ENCODE measurements at places on chromosomes 11 and 22.

GRCh38 chr22:47395481-47395880 lies 633.0 kb downstream of the TBC1D22A start:
- no peak for DNase-seq

GRCh38 chr22:25137577-25138525 lies 61.8 kb upstream of the CRYBB3 start:
- no peak for DNase-seq

DNA sequence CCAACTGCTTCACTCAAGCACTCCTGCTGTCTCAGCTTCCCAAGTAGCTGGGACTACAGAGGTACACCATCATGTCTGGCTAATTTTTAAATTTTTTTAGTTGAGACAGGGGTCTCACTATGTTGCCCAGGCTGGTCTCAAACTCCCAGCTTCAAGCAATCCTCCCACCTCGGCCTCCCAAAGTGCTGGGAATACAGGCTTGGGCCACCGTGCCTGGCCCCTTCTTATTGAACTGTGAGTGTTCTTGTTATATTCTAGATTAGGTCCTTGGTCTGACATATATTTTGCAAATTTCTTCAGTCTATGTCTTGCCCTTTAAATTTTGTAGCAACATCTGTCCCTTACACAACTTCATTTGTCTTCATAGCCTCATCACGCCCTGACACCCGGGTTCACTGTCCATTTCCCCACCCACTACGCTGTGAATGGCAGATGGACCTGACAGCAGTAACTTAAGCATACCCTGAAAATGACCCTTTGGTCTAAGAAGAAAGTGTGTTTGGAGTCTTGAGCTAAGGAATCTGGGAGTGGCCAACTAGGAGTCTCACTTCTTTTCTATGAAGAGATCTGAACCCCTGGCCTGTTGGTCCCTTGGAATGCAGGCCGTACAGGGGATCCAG lies 4.2 kb upstream of the FAM118A start:
- no peak for DNase-seq

- no peak for DNase-seq
Observed at GRCh38 chr11:84788220-84788619, 838.9 kb downstream of the DLG2 start.

DNA sequence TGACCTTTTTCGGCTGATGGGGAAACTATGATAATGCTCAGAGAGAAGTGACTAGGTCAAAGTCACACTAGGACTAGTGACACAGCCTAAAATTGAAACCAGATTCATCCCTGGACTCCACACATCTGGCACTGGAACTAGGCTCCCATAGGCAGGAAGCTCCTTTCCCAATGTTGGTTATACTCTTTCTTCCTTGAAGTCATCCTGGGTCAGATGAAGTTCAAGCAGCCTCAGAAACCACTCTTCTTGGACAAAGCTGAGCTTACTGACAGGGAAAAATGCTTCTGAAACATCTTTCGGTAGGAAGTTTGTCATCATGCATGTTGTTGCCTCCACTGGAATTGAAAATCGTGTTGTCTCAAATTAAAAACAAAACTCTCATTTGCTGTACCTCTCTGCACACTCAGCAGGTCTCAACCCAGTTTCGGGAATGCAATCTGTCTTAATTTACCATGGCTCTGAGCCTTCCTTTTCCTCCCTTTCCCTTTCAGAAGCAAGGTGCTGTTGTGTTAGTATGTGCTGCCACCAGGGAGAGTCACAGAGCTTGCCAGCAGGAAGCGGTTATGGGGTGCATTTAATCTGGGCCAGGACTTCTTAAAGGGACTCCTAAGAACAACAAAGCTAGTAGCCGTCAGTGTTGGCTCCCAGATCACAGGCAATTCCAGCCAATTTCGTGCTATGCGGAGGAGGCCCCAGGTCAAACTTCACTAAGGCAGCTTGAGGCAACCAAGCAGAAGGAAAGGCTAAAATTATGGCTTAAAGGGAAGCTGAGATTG lies 384.8 kb downstream of the TENM4 start:
- DNase-seq: no peak

- no peak for DNase-seq
Observed at GRCh38 chr11:73325036-73325981, 17.2 kb downstream of the ARHGEF17 start.

GRCh38 chr11:94794287-94795168 lies 26.4 kb downstream of the AMOTL1 start:
- peak; percentile 56 for DNase-seq

GRCh38 chr11:44575288-44575672 lies 9.8 kb downstream of the CD82 start:
- DNase-seq: no peak

GRCh38 chr11:66530927-66531709 lies 14.7 kb downstream of the ZDHHC24 start:
- DNase-seq: no peak

- no peak for DNase-seq
Observed at GRCh38 chr11:56151376-56151775, 8.7 kb downstream of the OR8K5 start.

DNA sequence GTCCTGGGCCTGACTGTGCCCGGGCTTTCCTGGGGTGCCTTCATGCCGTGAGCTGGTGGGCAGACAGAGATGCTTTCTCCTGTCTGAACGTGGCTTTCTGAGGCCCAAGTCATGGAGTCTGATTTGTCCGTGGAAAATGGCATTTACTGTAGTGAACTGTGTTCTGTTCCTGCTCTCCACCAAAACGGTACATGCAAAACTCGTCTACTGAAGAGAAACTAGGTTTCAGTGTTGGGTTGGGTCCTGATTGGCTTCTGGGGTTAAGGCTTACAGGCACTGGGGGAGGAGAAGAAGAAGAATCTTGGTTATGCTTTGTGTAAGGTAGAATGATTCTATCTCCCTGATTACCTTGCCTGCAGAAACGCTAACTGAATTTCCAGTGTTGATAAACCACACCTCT lies 541.7 kb downstream of the NTM start:
- DNase-seq: no peak

DNA sequence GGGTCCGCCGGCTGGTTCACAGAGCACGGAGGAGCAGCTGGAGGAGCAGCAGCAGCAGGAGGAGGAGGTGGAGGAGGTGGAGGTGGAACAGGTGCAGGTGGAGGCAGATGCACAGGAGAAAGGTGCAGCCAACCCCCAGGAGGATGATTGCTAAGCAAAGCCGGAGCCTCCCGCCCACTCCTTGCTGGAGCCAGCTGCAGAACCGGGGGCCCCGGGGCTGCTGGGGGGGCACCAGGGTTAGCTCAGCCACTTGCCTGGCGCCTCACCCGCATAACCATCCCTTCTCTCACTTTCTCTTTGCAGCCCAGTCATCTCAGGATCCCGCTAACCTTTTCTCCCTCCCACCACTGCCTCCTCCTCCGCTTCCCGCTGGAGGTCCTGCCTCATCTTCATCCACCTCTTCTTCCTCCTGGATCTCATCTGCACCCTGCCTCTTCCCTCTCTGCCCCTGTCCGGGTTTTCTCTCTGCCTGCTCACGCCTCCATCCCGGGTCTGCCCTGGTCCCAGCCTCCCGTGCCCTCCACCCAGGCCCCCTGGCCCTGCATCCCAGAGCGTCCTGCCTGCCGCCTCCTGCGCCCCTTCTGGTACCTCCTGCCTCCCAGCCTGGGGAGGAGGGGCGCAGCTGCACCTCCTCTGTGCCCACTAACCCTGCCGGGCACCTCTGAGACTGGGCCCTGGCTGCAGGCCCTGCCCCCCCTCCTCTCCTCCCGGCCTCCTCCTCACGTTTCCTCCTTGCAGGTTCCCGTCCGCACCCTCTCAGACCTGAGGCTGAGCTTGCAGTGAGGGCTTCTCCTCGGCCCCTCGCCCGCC lies 9.5 kb downstream of the KCTD17 start:
- no peak for DNase-seq

DNA sequence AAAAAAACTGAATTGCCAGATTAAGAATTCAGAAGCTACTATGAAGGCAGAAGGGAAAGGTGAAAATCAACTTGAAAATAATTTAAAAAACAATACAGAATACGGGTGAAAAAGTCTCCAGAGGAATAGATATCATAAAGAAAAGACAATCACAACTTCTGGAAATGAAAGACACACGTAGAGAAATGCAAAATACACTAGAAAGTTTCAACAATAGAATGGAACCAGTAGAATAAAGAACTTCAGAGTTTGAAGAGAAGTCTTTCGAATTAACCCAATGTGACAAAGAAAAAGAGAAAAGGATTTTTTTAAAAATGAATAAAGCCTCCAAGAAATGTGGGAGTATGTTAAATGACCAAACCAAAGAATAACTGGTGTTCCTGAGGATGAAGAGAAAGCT lies 263.8 kb upstream of the FAT3 start:
- DNase-seq: no peak

DNA sequence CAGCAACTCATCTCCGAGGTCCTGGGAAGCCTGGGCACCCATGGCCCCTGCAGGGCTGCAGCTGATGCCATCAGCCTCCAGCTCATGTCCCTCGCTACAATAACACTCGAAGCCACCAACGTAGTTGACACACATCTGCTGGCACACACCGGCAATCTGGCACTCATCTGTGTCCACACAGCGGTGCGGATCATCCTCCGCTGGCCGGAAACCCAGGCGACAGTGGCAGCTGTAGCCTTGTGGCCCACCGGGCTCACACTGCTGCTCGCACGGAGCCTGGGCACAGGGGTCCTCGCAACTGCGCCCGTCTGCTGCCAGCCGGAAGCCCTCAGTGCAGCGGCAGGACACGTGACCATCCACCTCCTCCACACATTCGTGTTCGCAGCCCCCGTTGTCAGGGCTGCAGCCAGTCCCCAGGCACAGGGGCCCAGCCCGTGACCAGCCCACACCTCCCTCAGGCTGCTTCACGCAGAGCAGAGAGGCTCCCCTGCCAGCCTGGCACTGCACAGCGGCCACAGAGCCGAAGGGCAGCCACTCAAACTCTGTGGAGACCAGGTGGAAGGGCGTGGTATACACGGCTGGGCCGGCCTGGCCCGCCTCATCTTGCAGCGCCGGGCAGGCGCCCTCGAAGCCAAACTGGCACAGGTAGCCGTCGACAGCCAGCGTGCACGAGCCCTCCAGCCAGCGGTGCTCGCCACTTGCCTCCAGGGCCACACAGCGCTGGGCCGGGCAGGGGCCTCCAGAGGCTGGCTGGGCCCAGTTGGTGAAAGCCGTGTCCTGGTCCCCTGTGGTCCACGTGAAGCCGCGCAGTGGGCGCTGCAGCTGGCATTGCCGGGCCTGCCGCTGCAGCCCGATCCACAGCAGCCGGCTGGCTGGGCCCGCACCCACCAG lies 678 bp downstream of the CD248 start:
- DNase-seq: no peak

GRCh38 chr11:18254781-18255361 lies 6.4 kb upstream of the SAA2 start:
- no peak for DNase-seq

GRCh38 chr11:416051-416756 lies 1.4 kb upstream of the SIGIRR start:
- DNase-seq: no peak

DNA sequence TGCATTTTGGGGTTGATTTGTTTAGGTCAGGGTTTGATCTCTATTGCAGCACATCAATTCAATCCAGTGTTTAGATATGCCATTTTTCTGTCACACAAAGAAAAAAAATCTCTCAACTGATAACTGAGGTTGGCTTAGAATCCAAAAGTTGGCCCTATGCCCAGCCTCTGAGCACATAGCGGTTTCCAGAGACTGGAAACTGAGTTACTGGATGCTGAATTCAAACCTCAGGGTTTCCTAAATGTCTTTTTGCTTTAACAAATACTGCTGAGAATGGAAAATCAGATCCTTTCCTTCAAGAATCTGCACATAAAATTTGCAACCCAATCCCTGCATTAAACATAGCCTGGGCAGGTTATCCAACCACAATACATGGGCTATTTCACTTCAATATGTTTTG lies 4.0 kb downstream of the P4HA3 start:
- DNase-seq: no peak

DNA sequence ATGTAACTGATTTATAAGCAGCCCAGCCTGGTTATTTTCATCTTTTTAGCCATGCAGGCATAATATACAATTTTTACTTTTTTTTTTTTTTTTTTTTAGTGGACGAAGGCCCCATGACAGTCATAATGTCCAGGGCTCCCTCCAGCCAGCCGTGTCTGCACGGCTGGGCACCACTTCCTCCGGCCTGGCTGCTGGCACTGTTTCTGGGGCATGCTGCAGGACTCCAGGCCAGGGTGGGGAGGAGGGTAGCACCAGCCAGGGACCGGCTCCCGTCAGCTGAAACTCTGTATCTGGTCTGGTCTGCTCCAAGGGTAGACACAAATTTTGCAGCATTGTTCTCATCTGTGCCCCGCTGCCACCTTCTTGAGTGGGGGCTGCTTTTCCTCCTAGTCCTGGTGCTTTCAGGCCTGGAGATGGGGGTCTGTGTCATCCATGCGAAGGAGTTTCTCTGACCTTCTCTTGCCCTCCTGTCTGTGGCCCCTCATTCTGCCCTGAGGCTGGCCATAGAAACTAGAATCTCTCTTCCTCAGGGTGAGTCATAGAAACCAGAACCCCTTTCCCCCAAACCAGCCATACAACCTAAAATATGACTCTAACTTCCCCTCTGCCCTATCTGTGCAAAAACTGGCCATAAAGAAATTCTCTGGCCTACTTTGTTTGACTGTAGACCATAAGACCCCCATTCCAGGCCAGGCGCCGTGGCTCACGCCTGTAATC lies 9.2 kb upstream of the RRP7A start:
- DNase-seq: no peak

DNA sequence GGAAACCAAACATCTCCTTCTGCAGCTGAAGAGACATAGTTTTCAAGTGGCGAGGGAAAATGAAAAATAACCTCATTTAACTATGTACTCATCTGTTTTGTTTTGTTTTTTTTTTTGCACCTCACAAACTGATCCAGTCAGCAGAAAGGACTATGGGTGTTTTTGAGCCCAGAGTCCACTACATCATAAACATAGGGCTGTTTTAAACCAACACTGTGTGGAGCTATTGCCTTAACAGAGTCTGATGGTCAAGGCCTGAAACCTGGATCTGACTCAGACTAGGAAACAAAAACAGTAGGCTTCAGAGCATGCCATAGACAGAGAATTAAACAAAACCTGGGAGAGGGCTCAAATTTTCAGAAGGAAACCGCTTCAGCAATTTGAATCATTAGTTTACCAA lies 99.3 kb upstream of the FSHB start:
- DNase-seq: no peak

DNA sequence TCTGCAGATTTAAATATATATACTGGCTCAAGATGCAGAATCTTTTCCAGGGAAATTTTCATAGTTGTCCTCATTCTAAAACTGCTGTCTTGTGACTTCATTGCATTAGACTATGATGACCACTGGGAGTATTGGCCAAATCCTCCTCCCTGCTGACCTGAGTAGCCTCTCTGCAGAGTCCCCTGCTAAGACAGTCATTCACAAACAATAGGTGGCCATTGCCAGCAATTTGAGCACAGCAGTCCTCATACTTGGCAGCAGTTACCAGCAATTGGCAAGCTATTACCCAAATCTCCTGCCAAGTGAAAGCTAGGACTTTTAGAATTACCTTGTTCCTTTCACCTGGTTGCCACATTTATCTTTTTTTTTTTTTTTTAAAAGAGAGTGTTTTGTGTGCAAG lies 325.8 kb downstream of the FAT3 start:
- no peak for DNase-seq
